GM04504 (cell line): ENCODE measurements at places on chromosomes 1 and 21.

DNA sequence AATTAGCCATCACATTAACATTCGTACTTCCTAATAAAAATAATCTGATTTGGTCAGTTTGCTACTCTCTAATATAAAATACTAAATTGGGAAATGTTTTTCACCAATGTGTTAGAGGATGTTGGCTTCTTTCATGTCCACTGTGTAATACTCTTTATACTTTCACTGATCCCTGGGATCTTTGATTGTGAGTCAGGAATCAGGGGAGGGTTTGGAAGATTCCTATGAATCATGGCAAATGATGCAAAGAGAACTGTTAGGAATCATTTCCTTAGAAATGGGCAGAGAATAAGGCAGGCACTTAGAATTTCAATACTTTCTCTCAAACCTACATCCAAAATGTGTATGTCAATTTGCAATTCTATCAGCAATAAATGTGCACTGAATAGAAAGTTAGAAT, 31.0 kb downstream of the KRTAP24-1 start:
- no peak for DNase-seq

DNA sequence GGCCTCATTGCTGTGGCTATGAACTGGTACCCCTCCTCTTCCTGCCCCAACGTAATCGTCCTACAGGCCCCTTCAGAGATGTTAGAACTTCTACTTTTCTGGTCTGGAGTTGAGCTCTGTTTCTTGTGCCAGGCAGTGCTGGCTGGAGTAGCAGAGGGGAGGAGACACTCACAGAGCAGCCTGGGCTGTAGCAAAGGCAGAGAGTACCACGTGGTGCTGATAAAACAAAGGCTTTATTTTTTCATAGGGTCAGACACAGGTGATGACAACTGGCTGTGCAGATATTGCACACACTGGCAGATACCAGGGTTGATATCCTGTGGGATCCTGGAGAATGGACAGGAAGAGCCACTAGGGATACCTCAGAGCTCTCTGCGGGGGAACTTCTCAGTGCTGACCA, 23.2 kb downstream of the CRCT1 start:
- DNase-seq, result no peak

DNA sequence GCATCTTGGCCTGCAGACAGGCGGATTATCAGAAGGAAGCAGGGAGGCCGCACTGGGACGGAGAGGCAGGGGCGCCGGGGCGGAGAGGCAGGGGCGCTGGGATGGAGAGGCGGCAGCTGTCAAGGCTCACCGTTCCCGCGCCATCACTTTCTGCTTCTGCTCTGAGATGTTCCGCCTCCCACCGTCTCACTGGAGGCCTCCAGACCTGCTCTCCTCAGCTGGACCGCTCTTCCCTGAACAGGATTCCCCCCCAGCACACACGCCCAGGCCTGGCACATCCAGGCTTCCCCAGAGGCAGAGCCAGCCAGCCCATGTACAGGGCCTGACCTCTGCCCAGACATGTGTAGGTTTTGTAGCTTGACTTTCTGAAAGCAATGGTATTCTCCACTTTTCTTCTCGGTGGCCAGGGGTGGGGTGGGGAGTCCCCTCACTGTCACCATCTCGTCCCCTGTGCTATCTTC, 84.1 kb downstream of the RIPK4 start:
- no peak for DNase-seq

GRCh38 chr1:50157306-50157941, 48.7 kb downstream of the ELAVL4 start:
- DNase-seq, result no peak

- DNase-seq, result no peak
Observed at GRCh38 chr1:2533365-2533764, 3.3 kb upstream of the HES5 start.

GRCh38 chr1:65401612-65402011, 18.9 kb upstream of the LEPR start:
- DNase-seq, result no peak

DNA sequence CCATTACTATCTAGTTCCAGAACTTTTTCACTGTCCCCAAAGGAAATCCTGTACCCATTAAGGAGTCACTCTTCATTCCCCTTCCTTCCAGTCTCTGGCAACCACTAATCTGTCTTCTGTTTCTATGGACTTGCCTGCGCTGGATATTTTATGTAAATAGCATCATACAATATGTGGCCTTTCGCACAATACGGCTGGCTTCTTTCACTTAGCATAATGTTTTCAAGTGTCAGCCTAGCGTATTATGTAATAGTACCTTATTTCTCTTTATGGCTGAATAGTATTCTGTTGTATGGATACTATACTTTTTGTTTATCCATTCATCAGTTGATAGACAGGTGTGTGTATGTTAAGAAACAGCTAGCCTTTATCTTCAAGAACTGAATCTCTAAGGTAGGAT, 14.3 kb downstream of the ATF3 start:
- no peak for DNase-seq

- no peak for DNase-seq
Observed at GRCh38 chr1:112255080-112255479, 140.9 kb upstream of the CTTNBP2NL start.

DNA sequence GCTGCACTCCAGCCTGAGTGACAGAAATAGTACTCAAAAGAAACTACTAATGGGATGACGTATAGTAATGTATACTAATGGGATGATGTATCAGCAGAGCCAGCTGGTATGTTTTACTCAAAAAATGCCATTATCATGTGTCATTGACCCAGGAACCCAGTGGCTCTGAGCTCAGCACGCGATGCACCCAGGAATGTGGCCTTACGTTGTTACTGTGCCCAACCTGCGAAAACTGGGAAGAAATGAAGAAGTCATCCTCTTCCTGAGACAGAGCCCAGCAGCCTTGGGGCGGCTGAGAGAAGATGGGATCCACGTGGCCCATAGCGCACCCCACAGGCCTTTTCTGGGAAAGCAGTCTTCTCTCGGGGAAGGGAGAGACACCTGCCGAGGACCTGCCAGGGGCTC, 8.8 kb downstream of the UBE2J2 start:
- DNase-seq, result peak; percentile 96

- DNase-seq, result no peak
Observed at GRCh38 chr1:93676427-93676826, 5.2 kb downstream of the BCAR3 start.

GRCh38 chr1:23925279-23925678, 12.1 kb upstream of the CNR2 start:
- DNase-seq, result no peak

DNA sequence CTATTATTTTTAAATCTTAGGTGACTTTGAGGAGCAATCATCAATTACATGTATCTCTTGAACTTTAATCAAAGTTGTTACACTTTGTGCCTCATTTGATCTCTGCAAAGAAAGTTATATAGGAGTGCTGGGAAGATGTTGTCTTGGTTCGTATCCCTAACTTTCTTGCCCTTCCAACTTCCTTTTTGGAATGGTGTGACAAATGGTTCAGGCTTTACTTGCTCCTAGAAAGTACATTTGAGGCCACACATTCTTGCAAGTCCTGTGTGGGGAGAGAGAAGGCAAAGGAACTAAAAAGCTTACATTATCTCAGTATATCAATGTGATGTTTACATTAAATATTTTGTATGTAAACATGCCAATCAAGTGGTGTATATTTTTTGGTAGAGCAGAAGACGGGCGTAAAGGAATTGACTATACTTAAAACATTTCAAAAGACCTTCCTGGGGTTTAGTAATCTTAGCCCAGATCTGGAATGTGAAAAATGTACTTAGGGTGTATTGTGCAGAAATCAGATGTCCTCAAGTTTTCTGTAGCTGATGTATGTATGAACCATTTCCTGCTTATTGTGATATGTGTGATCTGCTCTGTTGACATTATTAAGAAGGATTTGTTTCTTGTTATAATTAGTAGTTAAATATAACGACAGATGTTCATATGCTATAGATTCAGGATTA, 59.2 kb downstream of the USP25 start:
- DNase-seq, result no peak

DNA sequence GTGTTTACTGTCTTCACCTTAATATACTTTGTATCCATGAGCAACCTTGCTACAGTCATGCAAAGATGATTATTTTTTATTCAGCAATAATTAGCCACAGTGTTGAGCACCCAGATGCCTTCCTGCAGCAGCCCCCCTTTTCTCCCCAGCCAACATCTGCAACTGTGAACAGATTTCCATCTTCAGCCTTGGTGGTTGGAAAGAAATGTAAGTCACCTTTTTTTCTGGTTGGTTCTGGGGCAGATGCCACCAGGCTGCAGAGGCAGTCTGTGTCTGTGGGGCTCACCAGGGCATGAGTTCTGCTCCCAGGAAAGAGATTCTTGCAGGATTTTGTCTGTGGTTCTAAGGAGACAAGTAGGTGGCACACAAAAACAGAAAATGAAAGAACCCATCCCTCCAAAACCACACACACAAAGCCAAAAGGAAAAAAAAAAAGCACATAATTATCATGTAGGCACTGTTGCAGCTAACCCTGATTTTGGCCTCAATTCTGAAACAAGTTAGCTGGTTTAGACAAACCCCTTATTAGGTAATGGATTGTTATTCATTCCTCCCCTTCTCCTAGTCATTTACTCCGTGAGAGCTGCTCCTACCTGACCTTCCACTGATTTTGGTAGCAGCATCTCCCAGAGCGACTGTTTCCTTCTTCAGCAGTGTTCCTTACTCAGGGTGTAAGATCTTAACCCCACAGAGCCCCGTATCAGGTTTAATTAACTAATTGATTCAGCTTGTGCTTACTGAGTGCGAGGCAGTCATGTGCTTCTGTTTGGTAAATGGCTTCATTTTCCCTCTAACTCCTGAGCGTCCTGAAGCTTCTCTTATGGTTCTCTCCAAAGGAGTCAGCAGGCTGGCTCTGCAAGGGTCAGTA, 36.5 kb downstream of the GALNT2 start:
- no peak for DNase-seq

- DNase-seq, result no peak
Observed at GRCh38 chr1:57129865-57130264, 164.1 kb upstream of the C8B start.
